ENCODE measurements at places on chromosomes 6 and 20. TPM values are rescaled to one million over a fixed set of nuclear protein-coding genes. Genes with fewer than 3 reads are reported as not detected.
A peak's percentile ranks its signal among the peaks of the same experiment; 100 is the strongest.

ADGRF1 gene
- 0.22 TPM for total RNA-seq

TUBE1 gene
- 22.2 TPM for total RNA-seq

DNA sequence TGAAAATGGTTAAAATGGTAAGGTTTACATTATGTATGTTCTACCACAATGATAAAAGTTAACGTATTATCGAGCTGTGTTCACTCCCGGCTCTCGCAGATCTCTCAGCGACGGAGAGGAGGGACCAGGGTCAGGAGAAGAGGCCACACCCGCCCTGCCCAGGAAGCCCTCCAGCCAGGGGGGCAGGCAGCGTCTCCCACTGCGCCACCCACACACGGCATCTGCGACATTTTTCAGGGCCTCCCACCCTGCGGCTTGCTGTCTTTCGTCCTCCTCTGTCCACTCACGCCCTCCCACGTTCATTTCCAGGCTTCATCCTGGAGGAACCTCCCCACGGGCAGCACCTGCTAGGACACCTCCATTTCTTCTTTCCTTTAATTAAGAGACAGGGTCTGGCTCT lies 43.3 kb downstream of the ZBTB46 start:
- peaks cover 40% of the 10 kb centered on the region for H3K4me1 ChIP-seq
- H3K4me3 ChIP-seq, result no peak overlapping the region
- no peak for DNase-seq
- H3K27me3 ChIP-seq, result peaks cover 24% of the 10 kb centered on the region

IMPG1 gene
- not detected for total RNA-seq

DNA sequence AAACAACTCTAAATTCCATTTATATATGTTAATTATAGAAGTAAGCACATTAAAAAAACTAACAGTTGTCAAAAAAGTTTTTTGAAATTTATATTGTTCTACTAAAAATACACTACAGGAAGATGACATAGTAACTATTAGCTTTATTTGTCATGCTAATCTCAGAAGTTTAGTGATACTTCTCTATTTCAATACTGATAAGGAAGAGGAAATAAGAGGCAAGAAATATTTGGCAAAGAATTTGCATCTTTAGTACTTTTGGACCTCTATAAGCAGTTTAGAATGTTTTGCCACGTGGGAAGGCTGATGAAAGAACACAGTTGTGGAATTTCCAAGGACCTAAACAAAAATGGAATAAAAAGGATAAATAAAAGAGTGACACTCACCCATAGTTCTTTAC lies 12.6 kb downstream of the IFNGR1 start:
- no peaks in the 10 kb centered on the region for H3K4me1 ChIP-seq
- DNase-seq, result no peak
- no peaks in the 10 kb centered on the region for H3K27me3 ChIP-seq
- peaks cover 49% of the 10 kb centered on the region for H3K36me3 ChIP-seq
- no peak overlapping the region for H3K4me3 ChIP-seq

DNA sequence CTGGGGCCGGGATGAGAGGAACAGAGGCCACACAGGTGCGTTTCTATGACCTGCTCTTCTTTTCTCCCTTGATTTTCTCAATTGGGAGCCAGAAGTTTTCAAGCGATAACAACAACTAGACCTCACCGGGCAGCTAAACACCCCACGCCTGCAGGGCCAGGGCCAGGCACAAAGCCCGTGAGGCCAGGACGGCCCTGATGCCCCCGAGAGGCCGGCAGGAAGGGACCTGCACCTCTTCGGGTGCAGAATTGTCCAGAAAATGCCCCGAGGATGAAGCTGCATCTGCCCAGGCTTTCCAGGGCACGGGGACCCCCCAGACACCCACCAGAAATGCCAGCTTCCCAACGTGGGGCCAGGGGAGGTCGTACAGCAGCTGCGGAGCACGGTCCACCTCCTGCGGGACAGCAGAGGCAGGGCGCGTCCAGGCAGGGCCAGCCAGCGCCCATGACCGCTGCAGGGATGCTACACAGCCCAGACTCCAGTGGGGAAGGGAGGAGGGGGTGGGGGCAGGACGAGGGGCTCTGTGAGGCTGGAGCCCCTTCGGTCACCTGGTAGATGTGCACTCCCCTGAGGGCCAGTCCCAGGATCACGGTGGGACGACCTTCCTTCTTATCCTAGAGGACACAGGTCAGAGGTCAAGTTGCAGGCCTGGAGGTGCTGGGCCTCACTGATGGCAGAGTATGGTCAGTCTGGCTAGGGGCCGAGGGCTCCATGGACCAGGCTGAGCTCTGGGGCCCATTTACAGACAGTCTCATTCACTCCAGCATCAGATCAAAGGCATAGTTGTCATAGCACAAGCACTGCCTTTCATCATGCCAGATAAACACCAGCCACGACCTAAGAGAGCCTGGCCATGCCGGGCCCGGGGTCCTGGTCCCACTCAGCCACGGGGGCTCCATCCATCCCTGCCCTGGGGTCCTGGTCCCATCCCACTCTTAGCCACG lies 16.4 kb downstream of the FRMD1 start:
- no peak overlapping the region for H3K4me3 ChIP-seq
- DNase-seq, result no peak
- peaks cover 21% of the 10 kb centered on the region for H3K27me3 ChIP-seq
- peaks cover 30% of the 10 kb centered on the region for H3K4me1 ChIP-seq
- no peak overlapping the region for H3K27ac ChIP-seq
- H3K36me3 ChIP-seq, result no peaks in the 10 kb centered on the region

- no peaks in the 10 kb centered on the region for H3K4me1 ChIP-seq
- no peak overlapping the region for H3K4me3 ChIP-seq
- H3K36me3 ChIP-seq, result no peaks in the 10 kb centered on the region
- H3K27me3 ChIP-seq, result no peaks in the 10 kb centered on the region
- H3K27ac ChIP-seq, result no peak overlapping the region
Observed at GRCh38 chr20:9141070-9141469, 72.2 kb downstream of the PLCB4 start.

DNA sequence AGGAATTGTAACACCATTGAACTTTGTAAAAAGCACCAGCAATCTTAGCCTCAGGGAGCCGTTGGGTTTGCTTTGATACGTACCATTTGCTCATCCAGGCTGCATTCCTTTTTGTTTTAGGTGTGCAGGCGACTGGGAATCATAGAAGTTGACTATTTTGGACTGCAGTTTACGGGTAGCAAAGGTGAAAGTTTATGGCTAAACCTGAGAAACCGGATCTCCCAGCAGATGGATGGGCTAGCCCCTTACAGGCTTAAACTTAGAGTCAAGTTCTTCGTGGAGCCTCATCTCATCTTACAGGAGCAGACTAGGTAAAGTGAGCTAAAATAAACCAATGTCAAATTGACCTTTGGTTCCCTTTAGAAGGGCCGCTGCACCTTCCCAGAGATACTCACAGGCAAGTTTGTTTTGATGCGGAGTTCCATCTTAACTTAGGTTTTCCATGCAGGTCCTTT lies 1.6 kb downstream of the MYLIP start:
- peak overlapping the region; percentile 92 for H3K27ac ChIP-seq
- no peaks in the 10 kb centered on the region for H3K27me3 ChIP-seq
- peaks cover 20% of the 10 kb centered on the region for H3K4me1 ChIP-seq
- peaks cover 56% of the 10 kb centered on the region for H3K36me3 ChIP-seq

DNA sequence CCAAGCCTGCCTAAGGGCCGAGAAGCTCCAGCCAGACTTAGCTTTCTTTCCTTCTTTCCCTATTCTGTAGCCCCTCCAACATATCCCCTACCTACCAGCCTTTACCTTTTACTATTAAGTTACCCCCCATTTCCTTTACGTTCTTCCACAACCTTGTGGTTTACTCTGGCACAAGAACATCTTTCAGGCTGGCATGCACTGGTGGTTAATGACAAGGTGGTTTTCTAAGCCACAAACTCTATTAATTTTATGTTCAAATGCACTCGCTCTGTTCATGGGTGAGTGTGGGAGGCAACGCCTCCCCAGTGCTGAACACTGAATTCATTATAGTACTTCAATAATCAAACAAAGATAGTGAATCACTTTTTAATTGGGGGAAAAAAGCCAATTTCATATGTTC lies 64.4 kb downstream of the TRERF1 start:
- no peak overlapping the region for H3K4me3 ChIP-seq
- peaks cover 44% of the 10 kb centered on the region for H3K27me3 ChIP-seq
- DNase-seq, result no peak
- H3K27ac ChIP-seq, result no peak overlapping the region
- no peaks in the 10 kb centered on the region for H3K36me3 ChIP-seq

DNA sequence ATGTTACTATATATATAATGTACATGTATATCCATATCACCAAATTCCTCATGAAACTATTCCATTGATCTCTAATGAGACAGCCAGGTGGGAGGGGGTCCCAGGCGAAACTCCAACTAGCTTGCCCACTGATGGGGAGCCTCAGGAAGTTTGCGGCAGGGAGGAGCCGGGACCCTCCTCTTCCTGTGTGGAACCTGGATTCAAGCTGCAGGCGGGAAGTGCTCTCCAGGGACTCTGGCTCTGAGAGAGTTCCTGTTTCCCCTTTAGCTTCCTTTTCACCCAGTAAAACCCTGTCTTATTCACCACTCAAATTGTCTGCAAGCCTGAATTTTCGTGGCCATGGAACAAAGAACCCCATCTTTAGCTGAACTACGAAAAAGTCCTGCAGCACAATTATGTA lies 152.2 kb downstream of the OPN5 start:
- no peaks in the 10 kb centered on the region for H3K27me3 ChIP-seq
- DNase-seq, result no peak
- no peak overlapping the region for H3K4me3 ChIP-seq

GRCh38 chr20:4225745-4226144 lies 210.4 kb upstream of the RNF24 start:
- H3K36me3 ChIP-seq, result no peaks in the 10 kb centered on the region
- H3K4me1 ChIP-seq, result peaks cover 19% of the 10 kb centered on the region
- H3K27ac ChIP-seq, result no peak overlapping the region
- no peak overlapping the region for H3K4me3 ChIP-seq

SYCP2L gene
- 21.5 TPM for total RNA-seq

- H3K36me3 ChIP-seq, result no peaks in the 10 kb centered on the region
- H3K4me1 ChIP-seq, result no peaks in the 10 kb centered on the region
- H3K27ac ChIP-seq, result no peak overlapping the region
- H3K4me3 ChIP-seq, result no peak overlapping the region
- no peak for DNase-seq
- no peaks in the 10 kb centered on the region for H3K27me3 ChIP-seq
Observed at GRCh38 chr20:37535443-37536132, 7.9 kb upstream of the BLCAP start.

DNA sequence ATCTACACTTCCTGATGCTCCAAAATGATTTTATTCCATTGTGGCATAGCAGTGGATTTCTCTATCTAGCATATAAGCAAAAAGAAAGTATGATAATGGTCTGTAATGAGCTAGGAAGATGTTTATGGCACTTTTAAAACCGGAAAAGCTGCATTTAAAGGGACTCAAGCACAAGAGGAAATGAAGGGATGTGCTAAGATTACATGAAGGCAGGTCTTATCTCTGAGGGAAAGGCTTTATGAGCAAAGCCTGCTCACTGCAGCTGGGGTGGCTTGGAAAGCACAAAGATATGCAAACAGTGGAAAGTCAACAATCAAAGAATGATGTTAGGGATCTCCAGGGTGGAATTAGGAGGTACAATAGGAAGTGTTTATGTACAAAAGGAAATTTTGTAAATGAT lies 138.2 kb downstream of the TENT5A start:
- no peak overlapping the region for H3K27ac ChIP-seq
- DNase-seq, result no peak
- H3K36me3 ChIP-seq, result no peaks in the 10 kb centered on the region
- H3K4me3 ChIP-seq, result no peak overlapping the region
- H3K27me3 ChIP-seq, result no peaks in the 10 kb centered on the region
- no peaks in the 10 kb centered on the region for H3K4me1 ChIP-seq

DNA sequence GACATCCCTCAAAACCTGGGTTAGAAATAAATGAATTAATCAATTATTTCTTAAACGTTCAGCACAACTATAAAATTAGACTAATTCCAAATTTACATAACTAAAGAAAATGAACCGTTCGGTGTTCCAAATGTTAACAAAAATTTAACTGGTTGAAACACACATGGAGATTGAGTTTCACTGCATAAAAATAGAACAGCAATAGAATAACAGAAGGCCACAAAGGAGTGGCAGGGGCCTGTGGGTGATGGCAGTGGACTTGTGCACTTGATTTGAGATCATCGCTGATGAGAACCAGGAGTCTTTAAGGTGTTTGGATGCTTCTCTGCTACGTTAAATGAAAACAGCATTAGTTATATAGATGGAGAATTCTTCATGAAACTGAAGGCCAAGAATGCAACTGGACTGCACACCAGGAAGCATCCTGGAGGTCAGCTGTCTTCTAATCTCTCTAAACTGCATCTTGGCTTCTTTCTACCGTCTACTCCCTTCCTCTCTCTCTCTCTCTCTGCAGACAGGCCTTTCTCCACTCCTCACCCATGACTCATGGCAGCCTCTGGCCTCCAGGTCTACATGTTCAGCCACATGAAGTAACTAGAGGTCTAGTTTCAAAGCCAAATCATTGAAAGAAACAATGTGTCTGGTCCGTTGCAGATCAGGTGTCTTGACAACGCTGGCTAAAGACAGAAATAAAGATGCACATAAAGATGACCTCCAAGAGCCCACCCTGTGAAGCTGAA lies 111.3 kb downstream of the SIM1 start:
- no peak overlapping the region for H3K4me3 ChIP-seq
- H3K36me3 ChIP-seq, result no peaks in the 10 kb centered on the region
- H3K27ac ChIP-seq, result no peak overlapping the region
- H3K4me1 ChIP-seq, result no peaks in the 10 kb centered on the region
- no peaks in the 10 kb centered on the region for H3K27me3 ChIP-seq

FGD2 gene
- not detected for total RNA-seq

DNA sequence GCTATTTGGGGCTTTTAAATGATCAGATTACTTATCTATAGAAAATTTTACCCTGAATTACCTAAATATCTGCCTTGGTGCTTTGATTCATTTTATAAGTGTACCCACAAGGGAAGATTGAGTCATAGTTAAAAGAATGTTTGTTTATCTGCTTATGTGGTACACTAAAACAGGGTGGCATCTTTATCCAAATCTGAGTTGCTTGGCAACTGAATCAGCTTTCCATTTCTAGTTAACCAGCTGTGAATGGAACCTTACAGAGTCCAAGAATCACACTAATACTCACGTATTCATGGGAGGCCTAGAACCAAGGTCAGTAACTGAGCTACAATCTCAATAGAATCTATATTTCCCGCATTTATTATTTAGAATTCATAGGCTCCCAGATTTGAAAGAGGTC lies 44.0 kb upstream of the CAP2 start:
- H3K4me1 ChIP-seq, result no peaks in the 10 kb centered on the region
- no peak for DNase-seq
- no peak overlapping the region for H3K4me3 ChIP-seq
- no peaks in the 10 kb centered on the region for H3K27me3 ChIP-seq
- no peak overlapping the region for H3K27ac ChIP-seq

NHLRC1 gene
- not detected for total RNA-seq
